IMR-90 (cell line): ENCODE measurements at places on chromosomes 4 and X. TPM values are rescaled to one million over a fixed set of nuclear protein-coding genes. Genes with fewer than 3 reads are reported as not detected.
A peak's percentile ranks its signal among the peaks of the same experiment; 100 is the strongest.

DNA sequence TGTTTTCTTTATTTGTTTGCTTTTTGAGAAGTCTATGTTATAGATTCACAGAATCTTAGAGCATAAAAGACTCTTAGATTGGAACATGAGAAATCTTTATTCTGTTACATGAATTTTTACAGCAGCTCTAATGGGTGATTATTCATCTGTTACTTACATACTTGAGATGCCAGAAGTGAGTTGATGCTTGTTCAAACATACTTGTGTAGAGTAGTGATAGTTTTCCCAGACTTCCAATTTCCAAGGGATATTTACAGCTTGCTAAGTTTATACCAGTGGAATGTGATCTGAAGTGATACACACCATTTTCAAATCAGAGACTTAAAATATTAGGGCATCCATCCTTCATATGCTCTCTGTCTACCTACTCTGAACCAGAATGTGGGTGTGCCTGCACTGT, 252.9 kb upstream of the SMIM31 start:
- no peak for DNase-seq

The RPS6KA6 gene
- total RNA-seq, result 6.8 and 9.4 TPM in 2 replicates

- DNase-seq, result no peak
Observed at GRCh38 chr4:1685235-1686150, 1.4 kb upstream of the FAM53A start.

DNA sequence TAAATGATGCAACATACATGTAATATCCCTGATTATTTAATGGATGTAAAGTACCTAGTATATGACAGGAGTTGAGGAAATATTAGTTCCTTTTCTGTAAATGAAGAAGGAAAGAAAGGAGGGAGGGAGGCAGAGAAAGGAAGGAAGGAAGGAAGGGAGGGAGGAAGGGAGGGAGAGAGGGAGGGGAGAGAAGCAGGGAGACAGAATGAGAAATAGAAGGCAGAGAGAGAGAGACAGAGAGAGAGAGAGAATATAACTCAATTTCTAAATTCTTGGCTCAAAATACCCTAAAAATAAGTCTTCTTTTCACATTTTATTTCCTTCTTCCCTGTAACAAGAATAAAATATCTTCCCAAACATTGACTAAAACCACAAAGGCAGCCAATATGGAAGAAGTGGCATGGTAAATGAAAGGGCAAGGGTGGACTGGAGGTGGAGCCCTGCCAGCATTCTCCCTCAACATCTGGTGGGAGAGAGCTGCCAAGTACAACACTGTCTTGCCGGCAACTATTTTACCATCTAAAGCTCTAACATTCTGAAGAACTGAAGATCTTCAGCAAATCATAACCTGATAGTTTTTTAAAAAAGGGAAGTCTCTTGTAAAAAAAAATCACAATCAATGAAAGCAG, 245.1 kb downstream of the PPP3CA start:
- DNase-seq, result peak; percentile 87

- DNase-seq, result peak; percentile 79
Observed at GRCh38 chrX:150366951-150367545, 3.9 kb downstream of the MAMLD1 start.

DNA sequence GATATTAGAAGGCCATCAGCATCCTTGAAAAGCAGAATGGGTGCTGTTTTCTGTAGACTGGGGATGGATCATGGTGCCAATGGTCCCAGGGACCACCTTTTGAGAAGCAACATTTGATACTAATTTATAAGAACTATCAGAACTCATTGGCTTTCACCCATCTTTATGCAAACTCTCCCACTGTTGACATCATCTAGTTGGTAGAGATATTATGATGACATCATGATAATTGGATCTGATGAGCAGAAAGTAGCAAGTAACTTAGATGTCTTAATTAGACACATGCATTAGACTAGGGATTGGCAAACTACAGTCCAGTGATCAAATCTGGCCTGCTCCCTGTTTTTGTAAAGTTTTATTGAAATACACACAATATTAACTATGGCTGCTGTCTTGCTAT, 181.0 kb downstream of the DCHS2 start:
- no peak for DNase-seq

GRCh38 chr4:141713185-141713584, 76.8 kb downstream of the IL15 start:
- peak; percentile 12 for DNase-seq
